ENCODE measurements at places on chromosomes 1 and 21. TPM values are rescaled to one million over a fixed set of nuclear protein-coding genes. Genes with fewer than 3 reads are reported as not detected.

Gene FAM229A
- total RNA-seq = 7.4 TPM

Gene GPX7
- 32.2 TPM for total RNA-seq

Gene PCP4
- not detected for total RNA-seq

Gene LCE2C
- not detected for total RNA-seq

Gene AADACL4
- total RNA-seq = not detected

Gene NBPF6
- not detected for total RNA-seq

Gene VSIG8
- total RNA-seq = not detected

Gene LCE2B
- not detected for total RNA-seq
